ENCODE measurements at places on chromosomes 16 and 17.

DNA sequence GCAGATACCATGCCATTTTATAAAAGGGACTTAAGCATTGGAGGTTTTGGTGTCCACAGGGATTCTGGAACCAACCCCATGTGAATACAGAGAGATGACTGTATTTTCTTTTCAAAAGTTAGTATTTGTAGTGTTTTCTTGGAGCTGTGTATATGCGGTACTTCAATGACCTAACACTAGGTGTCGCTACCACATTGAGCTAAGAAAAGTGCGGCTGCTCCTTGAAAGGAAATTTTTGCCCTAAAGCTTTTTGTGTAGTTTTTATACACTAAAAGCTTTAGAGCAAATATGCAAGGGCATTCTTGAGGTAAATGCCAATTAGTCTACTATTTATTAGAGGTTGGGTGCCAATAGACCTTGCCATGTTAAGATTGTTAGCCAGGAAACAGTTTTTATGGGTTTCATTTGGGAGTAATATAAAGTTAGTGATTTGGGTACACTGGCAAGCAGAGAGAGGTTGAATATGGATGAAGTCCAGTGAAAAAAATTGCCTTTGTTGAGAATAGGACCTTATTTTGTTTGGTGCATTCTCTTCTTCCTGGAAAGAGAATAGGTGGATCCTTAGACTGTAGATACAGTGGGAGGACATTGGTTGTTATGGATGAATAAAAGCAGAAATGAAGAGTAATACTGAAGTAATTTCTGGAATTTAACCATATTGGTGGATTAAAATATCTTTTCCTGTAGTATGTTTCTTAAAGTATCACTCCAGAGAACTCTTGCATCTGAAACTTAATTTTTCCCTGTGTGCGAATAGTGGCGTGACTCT, 43.3 kb downstream of the BCAS3 start:
- peak; percentile 64 for DNase-seq

GRCh38 chr16:1979271-1980029, 1.8 kb downstream of the NOXO1 start:
- no peak for DNase-seq

DNA sequence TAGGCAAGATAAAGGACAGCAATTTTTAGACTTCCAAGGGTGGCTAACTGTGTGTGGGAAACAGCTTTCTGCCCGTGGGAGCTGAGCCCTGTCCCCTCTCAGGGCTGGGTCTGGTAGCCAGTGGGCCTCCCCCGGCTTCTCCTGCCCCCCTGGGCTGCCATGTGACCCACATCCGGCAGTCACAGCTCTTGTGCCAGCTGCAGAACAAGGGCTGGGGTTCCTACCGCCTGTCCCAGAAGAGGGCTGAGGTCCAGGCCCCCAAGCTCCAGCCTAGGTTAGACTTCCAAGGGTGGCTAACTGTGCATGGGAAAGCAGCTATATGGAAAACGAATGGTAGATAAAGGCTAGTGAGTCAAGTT, 6.1 kb downstream of the GAST start:
- DNase-seq = no peak

DNA sequence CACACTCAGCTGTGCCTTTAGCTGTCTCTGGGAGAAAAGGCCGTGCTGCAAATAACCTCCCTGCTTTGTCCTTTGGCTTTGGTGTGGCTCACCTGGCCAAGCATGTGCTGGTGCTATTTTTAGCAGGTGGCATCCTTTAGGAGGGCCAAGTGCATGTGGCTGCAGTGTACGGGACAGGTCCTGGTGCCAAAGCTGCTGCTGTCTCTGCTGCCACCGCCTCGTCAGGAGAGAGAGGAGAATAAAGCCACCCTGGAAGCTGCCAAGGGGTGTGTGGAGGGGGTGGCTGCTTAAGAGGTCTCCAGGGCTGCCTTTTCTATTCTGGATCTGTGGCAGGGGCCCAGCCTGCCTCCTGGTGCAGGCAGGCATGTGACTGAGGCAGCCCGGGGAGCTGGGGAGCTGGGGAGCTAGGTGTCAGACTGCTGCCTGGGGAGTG, 6.2 kb downstream of the AKAP1 start:
- DNase-seq = no peak

DNA sequence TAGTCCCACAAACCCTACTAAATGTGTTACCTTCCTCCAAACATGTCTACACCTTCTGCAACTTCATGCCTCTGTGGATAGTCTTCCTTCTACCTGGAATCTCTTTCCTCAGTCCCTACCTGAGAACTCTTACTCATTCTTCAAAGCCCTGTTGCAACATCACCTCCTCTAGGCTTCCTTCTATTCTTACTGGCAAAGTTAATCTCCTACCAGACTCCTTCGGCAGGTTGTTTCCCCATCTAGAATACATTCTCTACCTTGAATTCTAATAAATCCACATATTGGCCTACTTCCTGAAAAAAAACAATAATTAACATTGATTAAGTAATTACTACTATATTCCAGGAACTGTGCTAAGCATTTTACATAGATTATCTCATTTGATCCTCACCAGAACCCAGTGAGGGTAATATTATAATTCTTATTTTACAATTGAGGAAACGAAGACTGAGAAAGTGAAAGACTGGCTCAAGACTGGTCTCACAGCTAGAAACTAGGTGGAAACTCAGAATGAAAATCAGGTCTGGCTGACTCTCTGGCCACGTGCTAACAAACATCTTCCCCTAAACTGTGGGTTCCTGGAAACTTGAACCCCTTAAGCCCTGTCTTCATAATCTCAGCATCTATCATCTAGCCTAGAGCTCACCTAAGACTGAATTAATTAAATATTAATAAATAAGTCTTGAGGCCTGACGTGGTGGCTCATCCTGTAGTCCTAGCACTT, 4.6 kb upstream of the STAT3 start:
- no peak for DNase-seq

DNA sequence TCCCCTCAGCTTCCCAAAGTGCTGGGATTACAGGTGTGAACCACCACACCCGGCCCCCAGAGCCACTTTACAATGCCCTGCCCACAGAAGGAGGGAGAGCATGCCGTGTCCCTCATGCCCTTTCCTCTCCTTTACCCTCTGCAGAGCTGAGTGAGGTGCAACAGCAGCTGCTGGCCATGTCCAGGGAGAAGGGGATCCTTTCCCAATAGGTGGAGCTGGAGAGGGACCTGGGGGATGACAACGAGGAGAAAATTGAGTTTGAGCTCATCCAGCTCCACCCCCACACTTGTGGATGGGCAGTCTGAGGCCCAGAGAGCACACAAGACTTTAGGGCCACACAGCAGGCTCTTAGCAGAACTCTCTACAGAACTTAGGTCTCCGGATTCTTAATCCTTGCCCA, 7.9 kb upstream of the GSDMA start:
- no peak for DNase-seq

DNA sequence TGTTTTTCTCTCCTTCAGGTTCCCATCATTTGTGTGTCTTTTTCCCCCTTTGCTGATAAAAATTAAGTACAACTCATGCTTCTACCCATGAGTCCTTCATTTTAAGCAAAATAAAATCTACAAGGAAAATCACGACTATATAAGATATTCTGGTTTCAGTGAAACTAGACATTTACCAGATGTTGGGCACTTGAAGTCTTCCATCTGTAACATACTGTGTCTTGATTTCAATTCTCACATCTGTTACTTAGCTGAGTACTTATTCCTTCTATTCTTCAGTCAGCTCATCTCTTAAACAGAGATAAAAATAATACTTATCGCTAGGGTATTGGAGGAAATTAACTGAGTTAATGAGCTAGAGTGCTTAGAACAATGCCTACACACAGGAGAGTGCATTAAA, 893.0 kb upstream of the SOX9 start:
- no peak for DNase-seq

DNA sequence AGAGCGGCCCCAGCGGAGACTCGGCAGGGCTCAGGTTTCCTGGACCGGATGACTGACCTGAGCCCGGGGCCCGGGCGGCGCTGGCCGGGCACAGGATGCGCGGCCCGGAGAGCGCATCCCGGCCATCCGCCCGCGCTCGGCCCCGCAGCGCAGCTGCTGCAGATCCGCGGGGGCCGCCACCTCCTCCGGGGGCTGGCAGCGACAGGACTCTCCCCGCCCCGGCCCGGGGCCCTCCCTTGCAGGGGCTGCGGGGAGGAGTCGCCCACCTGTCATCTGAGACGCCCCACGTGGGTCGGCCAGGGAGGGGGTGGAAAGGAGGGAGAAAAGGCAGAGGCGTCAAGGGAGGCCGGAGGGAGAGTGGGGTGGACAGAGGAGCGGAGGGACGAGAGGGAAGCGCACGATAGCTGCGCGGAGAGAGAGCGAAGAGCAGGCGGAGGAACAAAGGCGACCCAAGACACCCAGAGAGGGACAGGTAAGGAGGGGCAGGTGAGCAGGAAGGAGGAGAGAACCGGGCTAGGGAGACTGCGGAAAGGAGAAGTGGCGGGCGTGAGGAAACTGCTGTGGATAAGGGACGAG, 471 bp upstream of the PRKAR1A start:
- DNase-seq = peak; percentile 72

DNA sequence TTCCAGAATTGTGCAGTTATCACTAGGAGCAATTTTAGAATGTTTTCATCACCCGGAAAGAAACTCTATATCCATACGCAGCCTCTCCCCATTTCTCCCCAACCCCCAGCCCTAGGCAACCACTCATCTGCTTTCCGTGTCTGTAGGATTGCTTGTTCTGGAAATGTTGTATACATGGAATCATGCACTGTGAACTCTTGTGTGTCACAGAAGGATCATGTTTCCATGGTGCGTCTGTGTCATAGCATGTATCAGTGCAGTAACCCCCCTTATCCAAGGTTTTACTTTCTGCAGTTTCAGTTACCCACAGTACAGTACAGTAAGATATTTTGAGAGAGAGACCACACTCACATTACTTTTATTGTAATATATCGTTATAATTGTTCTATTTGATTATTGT, 299.4 kb downstream of the CPPED1 start:
- DNase-seq = peak; percentile 14

- no peak for DNase-seq
Observed at GRCh38 chr17:2042933-2043332, 1.1 kb downstream of the OVCA2 start.

- no peak for DNase-seq
Observed at GRCh38 chr16:55666012-55666411, 10.2 kb downstream of the SLC6A2 start.

DNA sequence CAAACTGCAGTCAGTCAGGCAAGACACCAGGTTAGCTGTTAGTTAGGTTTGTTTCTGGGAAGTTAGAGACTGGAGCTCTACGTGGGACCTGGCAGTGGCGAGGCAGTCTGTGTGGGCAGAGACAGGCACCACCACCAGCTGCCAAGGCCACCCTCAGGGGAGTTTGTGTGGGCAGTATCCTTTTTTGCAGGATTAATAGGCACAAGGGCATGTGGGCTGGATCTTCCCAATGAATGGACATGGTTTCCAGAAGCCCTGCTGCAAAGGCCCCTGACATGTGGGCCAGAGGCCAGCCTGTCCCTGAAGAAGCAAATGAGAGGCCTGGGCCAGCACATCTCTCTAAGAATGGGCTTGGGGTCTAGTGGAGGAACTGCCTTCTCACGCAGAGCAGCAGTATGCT, 19.2 kb upstream of the SREBF1 start:
- DNase-seq = no peak

DNA sequence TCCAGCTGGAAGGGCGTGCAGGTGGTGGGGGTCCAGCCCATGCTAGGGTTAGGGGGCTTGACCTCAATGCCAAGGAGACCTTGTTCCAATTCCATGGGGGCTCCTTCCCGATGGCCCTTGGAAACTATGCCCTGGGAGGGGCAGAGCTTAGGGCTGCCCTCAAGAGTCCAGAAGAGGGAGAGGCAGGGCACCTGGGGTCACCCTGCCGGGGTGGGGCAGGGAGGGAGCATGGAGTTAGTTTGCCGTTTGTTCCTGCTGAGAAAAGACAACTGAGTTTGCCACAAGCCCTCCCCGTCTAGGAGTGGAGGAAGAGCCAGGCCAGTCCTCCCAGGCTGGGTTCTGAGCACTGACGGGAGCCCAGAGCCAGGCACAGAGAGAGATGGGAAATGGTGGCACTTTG, 21.4 kb downstream of the MMP15 start:
- no peak for DNase-seq
